Sciatic nerve (tissue), 2 donors: ENCODE measurements at places on chromosomes 7 and 10.

GRCh38 chr7:128882134-128882533 is 19.5 kb downstream of the ATP6V1F start:
- DNase-seq: no peak

- DNase-seq: peak; percentile 88
These were observed 538 bp downstream of the TRIM8 start for GRCh38 chr10:102644646-102645387.

- DNase-seq: no peak
These were observed 291.5 kb upstream of the ZNF32 start for GRCh38 chr10:43939939-43940820.

- DNase-seq: no peak
These were observed 200.3 kb upstream of the PCLO start for GRCh38 chr7:83362871-83363550.
